ENCODE measurements at places on chromosomes 6 and 20.

- DNase-seq: no peak
These were observed 69.4 kb upstream of the NAA20 start for GRCh38 chr20:19947611-19948264.

DNA sequence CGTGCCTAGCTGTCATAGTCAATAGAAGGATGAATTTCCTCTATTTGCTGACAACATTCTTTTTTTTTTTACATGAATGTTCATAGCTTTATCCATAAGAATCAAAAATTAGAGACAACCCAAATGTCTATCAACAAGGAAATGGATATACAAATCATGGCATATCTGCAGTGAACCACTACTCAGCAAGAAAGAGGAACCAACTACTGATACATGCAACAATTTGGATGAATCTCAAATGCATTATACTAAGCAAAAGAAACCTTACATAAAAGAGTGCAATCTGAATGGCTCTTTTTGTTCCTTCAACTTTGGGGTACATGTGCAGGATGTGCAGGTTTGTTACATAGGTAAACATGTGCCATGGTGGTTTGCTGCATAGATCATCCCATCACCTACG is 17.7 kb upstream of the MCM9 start:
- DNase-seq: no peak

GRCh38 chr6:152022303-152022702 is 214.8 kb downstream of the ESR1 start:
- no peak for DNase-seq

DNA sequence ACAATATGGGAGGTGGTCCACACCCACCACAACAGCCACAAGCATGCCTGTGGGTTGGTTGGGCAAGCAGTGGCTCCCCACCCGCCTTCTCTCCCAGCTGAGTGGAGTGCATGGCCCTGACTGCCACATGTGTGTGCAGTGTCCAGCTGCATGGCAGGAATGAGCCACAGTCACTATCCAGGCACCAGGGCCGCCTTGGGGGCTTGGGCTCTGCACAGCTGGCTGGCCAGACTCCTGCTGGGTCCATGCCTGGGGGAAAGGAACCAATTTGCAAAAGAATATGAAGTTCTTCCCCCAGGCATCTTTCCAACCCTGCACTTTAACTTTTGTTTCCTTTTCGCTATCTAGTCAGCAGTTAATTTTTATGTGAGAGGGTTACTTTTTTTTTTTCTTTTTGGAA is 11.6 kb upstream of the ASCC3 start:
- no peak for DNase-seq

GRCh38 chr6:90222724-90223198 is 73.9 kb downstream of the BACH2 start:
- no peak for DNase-seq

GRCh38 chr20:16187956-16188616 is 385.2 kb downstream of the KIF16B start:
- no peak for DNase-seq

DNA sequence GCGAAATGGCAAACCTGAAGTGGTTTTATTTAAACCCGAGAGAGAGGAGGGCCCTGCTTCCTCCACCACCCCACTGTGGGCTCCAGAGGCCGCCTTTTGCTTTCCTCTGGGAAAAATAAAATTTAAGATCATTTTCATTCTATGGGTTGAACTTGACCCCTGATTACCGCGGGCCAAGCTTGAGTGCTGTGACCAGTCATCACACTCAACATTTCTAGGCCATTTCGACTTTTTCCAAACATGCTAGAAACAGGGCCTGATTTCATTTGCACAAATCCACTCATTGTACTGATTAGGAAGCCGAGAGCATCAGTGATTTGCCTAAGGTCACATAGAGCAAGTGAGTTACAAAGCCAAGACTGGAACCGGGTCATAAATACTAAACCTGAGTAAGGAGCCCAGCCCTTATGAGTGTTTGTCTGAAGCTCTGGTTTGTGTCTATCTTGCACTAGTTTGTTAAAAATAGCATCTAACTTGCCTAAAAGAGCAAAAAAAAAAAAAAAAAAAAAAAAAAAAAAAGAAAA is 179.7 kb downstream of the DLL1 start:
- DNase-seq: no peak

DNA sequence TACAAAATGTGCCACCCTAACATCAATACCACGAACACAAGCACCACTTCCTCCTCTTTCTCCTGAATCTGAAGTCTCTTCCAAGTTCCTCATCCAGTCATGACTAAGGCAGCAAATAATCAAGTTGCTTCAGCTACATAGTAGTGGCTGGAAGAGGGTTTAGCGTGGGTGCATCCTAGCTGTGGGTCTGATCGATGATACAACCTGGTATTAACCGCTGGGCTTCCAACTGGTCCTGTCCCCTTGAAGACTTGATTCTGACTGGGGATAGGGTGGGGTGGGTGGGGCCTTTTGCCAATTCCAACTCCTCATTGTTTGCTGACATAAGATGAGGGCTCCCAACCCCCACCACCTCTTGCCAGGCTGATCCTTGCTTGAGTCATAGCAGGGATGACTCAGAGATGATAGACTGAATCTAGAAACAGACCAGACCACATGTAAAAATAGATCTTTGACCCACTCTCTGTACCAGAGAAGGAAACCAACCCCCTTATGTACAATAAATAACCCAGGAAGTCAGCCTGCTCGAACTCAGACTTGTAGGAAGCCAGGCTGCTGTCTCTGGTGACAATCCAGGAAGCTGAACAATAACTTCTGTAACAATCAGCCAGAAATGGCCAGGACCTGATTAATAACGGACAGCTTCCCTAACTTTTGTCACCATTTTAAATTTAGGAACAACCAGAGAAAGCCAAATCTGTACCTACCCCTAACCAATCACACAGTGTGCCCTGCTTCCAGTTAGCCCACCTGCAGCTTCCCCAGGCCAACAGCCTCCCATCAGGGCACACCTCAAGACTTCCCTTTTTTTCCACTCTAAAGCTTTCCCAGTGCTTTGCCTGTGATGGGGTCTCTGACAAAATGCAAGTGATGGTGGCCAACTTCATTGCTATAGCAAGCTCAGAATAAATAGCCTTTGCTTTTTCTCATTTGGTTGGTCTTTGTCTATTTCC is 68.9 kb upstream of the FAM184A start:
- peak; percentile 94 for DNase-seq

- no peak for DNase-seq
These were observed 27.8 kb downstream of the LRRN4 start for GRCh38 chr20:6026051-6026450.

- no peak for DNase-seq
These were observed 110.4 kb upstream of the COL21A1 start for GRCh38 chr6:56357616-56358373.

DNA sequence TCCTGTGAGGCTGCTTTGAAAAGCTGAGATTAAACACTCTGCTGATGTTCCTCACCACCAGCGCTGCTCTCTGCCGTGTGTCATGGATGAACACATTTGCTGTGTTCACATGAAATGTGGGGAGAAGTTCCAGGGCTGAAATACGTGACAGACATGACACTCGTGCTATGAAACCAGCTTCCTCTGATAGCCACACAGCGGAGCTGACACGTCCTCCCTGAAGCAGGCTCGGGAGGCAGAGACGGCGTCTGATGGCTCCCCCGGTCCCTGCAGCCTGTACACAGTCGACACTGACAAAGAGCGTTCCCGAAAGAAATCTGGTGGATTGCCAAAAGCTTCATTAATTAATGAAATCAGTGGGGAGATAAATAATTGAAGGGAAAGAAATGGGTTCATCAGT is 17.5 kb downstream of the AGPAT4 start:
- DNase-seq: no peak

DNA sequence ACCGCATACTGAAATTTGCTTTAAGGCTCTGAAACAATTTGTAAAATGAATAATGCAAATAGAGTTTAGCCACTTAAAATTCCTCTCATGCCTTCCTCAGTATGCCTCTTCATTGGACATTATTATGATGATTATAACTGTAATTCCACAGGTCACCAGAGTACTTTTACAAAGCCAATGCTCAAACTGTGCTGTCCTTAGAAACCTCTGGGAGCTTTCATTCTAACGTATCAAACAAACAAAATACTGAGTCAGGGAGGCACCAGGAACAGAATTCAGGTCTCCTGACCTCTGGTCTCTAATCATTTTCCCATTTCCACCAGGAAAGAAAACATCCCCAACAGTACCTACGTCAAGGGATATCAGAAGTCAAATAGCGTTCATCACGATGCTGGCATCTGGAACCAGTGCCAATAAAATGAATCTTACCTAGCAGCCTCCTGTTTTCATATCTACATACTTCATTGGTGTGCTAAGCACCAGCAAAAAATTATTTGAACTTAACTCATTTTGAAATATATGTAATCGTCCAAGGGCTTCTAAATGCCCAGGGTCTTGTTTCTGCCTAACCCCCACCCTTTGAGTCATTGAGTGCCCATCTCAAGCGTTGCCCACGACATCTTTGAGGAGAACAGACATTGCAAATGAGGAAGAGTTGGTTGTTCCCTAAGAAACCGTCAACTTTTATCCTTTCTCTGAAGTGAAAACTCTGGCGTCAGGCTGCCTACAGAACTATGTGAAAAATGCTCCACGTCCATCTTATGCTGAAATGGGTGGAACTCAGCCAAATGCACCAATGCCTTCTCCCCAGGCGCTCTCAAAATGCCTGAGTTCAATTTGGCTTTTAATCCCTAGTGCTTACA is 37.9 kb downstream of the NEDD9 start:
- no peak for DNase-seq

DNA sequence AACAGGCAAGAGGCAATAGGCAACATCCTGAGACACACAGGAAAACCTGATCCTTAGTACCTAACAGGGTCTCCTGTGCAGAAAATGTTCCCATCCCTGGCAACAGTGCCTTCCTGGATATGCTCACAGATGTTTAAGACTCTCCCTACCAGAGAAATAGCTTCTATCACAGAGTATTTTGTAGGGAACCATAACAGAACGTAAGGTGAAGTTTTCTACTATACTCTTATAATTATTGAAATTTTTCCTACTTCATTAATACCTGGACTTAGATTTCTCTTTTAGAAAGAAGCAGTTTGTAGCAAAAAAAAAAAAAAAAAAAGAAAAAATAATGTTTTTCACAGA is 33.5 kb upstream of the LGSN start:
- no peak for DNase-seq

DNA sequence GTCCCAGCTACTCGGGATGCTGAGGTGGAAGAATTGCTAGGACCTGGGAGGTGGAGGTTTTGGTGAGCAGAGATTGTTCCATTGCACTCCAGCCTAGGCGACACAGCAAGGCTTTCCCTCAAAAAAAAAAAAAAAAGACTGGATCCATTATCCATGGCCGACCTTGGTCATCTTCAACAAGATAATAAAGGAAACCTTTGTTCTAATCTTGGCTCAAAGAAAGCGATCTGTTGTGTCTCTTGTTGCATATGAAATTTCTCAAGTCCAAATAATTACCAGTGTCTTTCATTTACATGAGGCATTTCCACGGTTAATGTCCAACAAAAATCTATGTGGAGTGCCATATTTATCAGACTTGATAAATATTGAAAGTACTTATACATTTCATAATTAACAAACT is 23.7 kb upstream of the KIF16B start:
- no peak for DNase-seq

- DNase-seq: no peak
These were observed 36.4 kb upstream of the KHDC1 start for GRCh38 chr6:73299151-73299971.

GRCh38 chr20:31527266-31527665 is 13.0 kb downstream of the HM13 start:
- DNase-seq: no peak

Measured in Panc1 (cell line).